ENCODE measurements at places on chromosomes 1 and 21.

DNA sequence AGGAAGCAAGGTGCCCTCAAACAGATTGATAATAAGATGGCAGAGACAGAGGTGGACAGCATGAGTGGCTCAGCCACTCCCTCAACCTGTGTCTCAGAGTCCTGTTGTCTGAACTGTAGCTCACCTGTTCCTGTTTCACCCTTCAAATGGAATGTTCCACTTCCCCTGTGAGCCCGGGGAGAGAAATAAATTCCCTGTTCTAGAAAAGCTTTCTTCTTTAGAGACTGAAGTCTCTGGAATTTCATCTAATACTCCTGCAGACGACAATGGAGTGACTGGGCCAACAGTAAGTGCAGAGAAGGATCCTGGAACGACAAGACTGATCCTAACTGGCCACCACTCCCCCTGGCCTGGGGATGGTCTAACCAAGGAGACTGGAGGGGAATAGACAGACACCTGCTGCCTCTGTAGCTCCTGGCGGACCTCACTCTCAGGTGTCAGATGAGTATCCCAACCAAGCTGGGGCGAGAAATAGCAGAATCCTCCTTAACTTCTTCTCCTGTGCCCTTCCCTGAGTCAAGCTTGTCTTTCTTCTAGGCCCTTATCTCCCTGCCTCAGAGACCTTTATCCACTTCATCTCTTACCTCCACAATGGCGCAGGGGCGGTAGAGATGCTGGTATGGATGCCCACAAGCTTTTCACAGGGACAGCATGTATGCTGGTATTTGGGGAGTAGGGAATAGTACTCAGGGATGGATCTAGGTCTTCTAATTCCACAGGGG is 45.4 kb downstream of the PLEKHA6 start:
- DNase-seq, result peak; percentile 75

GRCh38 chr1:6126521-6127067 is 53.5 kb downstream of the CHD5 start:
- no peak for DNase-seq

- no peak for DNase-seq
These were observed 96.0 kb upstream of the PAXBP1 start for GRCh38 chr21:32867597-32867996.

DNA sequence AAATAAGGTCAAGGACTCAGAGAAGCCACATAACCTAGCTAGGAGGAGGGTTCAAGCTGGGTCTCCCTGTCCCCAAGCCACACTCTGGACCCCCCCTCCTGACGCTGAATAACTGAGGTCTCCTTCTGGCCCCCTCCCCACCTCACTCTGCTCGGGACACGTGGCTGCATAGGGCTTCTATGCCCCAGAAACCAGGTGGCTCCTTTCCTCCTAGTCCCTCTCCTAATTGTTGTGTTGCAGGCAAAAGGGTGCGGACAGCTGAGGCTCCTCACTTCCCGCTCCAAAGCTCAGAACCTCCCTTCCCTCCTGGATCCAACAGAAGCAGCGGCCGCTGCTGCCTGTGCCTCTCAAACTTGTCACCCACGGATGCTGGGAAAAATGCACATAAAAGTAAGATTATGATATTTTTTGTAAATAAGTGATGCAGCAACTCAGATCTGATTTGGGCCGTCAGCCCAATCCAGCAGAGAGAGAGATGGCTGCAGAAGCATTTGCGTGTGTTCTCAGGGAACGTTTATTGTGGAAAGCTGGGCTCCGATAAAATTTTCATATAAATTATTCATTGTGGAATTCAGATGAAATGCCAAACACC is 40.8 kb upstream of the C1orf174 start:
- no peak for DNase-seq

- DNase-seq, result no peak
These were observed 93.0 kb downstream of the ABCA4 start for GRCh38 chr1:94027721-94028515.

- DNase-seq, result no peak
These were observed 50.1 kb upstream of the SPOCD1 start for GRCh38 chr1:31865728-31866449.

GRCh38 chr1:237507005-237507404 is 383.7 kb downstream of the ZP4 start:
- no peak for DNase-seq

- no peak for DNase-seq
These were observed 16.7 kb upstream of the VSIG8 start for GRCh38 chr1:159879136-159879535.

- DNase-seq, result no peak
These were observed 348.3 kb downstream of the DPYD start for GRCh38 chr1:97572561-97572960.

Measured in NCI-H2029 (cell line).